ENCODE measurements at places on chromosomes 12 and 14. TPM values are rescaled to one million over a fixed set of nuclear protein-coding genes. Genes with fewer than 3 reads are reported as not detected.

DNA sequence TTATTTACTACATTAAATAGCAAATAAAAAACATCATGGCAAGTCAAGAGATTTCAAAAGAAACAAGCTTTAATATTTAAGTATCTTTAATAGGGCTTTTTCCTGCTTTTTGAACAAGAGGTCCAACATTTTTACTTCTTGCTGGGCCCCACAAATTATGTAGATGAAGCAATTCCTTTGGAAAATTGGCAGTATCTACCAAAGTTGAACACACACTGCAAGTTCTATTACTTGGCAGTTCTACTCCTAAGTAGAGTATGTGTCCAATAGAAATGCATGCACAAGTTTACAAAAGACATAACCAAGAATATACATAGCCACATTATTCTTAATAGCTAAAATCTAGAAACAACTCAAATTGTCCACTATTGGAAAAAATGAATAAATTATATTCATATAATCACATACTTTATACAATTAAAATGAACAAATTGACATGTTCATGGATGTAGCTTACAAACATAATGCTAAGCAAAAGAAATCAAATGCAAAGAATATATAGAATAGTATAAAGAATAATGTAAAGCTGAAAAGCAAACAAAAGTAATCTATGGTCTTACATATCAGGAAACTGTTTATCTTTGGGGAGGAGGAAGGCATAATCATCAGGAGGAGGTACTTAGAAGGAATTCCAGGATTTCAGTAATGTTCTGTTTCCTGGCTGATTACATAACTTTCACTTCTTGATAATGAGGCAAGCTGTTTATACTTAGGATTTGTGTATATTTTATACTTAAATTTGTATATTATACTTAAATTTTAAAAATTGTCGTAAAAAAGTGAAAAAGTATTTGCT is 6.5 kb upstream of the TMBIM4 start:
- peaks cover 10% of the 10 kb centered on the region for H3K27me3 ChIP-seq
- DNase-seq: no peak
- no peaks in the 10 kb centered on the region for H3K4me1 ChIP-seq
- no peak overlapping the region for H3K27ac ChIP-seq
- peaks cover 9% of the 10 kb centered on the region for H3K36me3 ChIP-seq

DNA sequence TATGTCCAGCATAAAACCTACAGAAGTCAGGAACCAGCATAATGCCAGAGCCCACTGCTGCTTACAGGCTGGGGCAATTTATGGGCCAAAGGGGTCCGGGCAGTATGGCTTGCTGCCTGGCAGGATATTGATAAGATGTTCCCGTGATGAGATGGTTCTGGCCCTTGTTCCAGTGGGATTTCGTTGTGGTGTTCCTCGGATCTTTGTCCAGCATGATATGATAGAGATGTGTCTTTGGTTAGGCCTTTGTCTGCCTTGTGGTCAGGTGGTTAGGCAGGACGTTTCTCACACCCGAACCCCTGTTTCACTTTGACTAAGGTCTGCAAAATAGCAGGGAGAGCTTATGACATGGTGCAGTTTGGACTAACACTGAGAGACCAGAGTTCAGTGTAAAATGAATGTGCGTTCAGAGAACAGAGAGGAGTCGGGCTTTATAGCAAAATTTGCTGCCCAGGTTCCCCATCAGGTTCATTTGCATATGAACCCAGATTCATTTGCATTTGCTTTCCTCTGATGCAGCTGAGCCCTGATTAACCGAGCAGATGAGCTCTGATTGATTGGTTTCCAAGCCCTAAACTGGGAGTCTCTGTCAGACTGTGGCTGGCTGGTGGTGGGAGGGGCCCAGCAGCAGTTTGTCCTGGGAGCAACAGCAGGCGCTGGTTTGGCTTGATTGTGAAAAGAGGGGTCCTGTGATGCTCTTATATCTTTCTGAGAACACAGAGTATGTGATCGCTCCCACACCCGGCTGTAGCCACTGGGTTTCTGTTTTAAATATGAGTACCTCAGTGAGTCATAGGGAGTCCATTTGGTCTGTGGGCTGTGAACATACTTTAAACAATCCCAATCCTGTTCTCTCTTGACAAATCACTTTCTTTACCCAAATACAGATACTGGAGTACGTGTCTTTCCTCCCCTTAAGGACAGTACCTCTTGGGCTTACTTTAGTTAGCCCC is 156.3 kb upstream of the PZP start:
- peak; percentile 65 for DNase-seq
- peaks cover 49% of the 10 kb centered on the region for H3K4me1 ChIP-seq
- peaks cover 2% of the 10 kb centered on the region for H3K27me3 ChIP-seq
- peak overlapping the region; percentile 50 for H3K4me3 ChIP-seq
- H3K36me3 ChIP-seq: no peaks in the 10 kb centered on the region

DNA sequence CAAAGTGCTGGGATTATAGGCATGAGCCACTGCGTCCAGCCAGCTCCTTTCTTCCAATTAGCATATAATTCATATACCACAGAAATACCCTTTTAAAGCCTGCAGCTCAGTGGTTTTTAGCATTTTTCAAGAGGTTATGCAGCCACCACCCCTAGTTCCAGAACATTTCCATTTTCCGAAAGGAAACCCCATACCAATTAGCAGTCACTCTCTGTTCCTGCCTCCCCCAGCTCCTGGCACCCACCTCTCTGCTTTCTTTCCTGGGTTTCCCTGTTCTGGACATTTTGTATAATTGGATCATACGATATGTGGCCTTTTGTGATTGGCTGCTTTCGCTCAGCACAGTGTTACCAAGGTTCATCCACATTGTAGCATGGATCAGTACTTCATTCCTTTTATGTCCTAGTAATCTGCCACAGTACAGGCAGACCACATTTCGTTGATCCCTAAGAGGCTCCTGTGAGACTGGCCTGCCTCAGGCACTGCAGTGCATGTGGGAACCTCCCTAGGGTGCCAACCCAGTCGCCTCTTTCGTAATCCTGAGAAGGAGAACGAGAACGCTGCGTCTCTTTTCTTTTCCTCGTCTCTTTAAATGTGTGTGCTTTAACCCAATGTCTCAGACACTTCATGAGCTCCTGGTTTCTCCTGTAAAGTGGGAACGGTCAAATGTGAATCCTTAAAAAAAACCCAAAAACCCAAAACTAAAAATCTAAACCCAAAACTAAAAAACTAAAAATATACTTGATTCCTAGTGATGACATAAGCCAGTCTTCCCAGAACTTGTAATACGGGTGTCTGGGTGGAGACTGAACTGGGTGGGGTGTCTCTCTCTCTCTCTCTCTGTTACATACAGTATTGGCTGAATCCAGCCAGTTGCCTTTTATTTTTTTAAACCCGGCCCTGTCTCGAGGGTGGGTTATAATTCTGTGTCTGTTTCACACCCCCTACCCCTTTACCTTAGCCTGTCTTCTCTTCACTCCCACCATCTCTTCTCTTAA is 14.7 kb downstream of the AACS start:
- peak overlapping the region; percentile 91 for H3K27ac ChIP-seq
- H3K36me3 ChIP-seq: peaks cover 63% of the 10 kb centered on the region
- DNase-seq: no peak
- H3K4me3 ChIP-seq: no peak overlapping the region

GRCh38 chr14:87052646-87053225 is 940.2 kb downstream of the GALC start:
- no peaks in the 10 kb centered on the region for H3K27me3 ChIP-seq
- no peak for DNase-seq
- peaks cover 13% of the 10 kb centered on the region for H3K4me1 ChIP-seq
- no peak overlapping the region for H3K27ac ChIP-seq

GRCh38 chr14:67749341-67750084 is 47.8 kb downstream of the RDH12 start:
- H3K36me3 ChIP-seq: peaks cover 48% of the 10 kb centered on the region
- H3K4me3 ChIP-seq: no peak overlapping the region
- H3K27ac ChIP-seq: no peak overlapping the region
- H3K27me3 ChIP-seq: no peaks in the 10 kb centered on the region

DNA sequence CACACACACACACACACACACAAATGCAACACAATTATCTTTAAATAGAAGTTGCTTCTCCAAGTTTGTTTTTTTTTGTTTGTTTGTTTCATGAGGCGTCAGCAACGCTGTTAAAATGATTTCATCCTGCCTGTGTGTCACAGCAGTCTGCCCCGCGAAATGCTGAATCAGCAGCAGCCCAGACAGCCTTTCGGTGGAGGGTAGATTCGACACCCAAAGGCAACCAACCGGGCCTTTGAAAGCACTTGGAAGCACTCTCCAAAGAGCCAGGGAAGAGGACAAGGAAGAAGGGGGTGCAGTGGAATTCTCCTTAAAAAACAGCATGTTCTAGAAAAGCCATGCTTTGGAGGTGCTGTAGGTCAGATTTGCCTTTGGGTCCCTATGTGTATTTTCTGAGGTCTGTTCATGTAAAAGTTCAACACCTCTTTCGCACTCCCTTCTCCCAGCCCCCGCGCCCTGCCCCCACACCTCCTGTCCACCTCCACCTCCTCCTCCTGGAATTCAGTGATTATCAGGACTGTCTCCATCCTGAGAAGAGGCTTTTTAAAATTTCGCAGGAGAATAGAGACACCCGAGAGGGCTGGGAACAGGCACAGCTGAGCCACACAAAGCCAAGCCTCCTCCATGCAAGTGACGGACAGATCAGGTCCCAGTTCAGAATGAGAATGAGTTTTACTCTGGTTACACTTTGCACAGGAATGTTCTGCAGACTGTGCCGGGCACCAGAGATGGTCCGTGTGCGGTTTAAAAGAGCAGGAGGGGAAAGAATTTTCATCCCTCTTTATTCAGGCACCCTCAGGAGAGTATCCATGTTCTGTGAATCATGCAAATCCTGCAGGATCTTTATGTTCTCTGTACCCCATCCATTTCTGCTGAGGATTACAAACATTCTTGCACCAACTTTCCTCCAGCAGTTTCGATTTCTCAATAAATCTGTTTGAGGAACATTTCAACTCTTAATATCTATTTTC is 177.9 kb downstream of the ETV6 start:
- H3K27ac ChIP-seq: peak overlapping the region; percentile 96
- H3K36me3 ChIP-seq: no peaks in the 10 kb centered on the region
- no peak overlapping the region for H3K4me3 ChIP-seq
- peaks cover 30% of the 10 kb centered on the region for H3K4me1 ChIP-seq

DNA sequence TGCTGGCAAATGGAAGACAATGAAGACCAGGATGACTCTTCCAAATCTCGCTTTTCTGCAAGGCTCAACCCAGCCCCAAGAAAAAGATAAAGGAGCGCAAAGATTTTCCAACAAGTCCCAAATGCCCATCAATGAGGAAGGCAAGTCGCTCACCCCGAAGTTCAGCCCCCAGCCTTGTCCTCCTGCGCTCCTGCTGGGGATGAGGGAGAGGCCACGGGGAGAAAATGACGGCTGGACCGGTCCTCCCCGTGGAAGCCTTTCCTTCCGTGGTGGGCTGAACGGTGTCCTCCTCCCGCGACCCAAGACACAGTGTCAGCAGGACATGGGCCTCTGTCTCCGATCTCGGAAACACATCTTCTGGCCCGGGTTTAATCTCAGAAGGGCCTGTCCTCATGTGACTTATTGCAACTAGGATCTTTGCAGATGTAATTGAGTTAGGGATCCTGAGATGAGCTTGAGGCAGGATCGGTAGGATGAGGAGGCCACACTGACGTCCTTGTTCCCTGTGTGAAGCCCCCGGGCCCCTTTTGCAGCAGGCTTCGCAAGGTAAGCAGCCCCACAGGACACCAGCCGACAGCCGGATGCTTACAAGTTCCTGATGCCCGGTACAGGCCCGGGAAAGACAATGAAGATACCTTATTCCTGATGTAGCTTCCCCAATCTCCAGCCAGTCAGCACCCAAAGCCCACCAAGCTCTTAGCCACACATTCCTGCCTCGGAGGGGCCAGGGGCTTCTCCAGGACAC is 64.2 kb downstream of the GALNT9 start:
- H3K27me3 ChIP-seq: peaks cover 34% of the 10 kb centered on the region
- H3K36me3 ChIP-seq: no peaks in the 10 kb centered on the region
- DNase-seq: no peak
- no peaks in the 10 kb centered on the region for H3K4me1 ChIP-seq

DNA sequence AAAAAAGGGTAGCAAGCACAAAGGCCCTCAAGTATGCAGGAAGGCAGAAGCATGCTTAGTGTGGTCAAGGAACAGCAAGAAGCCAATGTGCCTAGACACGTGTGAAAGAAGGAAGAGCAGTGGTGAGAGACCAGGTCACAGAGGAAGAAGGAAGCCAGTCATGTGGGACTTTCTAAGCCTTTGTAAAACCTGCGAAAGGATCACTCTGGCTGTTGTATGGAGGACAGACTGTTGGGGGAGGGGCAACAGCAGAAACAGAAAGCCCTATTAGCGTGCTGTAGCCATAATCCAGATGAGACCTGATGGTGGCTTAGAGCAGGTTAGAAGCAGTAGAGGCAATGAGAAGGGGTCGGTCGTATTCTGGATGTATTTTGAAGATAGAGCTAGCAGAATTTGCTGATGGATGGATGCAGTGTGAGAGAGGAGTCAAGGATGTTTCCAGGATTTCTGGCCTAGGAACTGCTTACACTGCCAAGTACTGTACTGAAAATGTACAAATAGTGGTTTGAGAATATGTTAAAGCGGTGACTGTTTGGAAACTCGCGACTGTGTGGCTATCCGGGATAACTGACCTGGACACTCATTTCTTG is 5.7 kb upstream of the MLF2 start:
- no peak overlapping the region for H3K4me3 ChIP-seq
- peak overlapping the region; percentile 1 for H3K27ac ChIP-seq
- H3K27me3 ChIP-seq: peaks cover 4% of the 10 kb centered on the region
- H3K4me1 ChIP-seq: peaks cover 48% of the 10 kb centered on the region
- H3K36me3 ChIP-seq: no peaks in the 10 kb centered on the region
- DNase-seq: no peak

DNA sequence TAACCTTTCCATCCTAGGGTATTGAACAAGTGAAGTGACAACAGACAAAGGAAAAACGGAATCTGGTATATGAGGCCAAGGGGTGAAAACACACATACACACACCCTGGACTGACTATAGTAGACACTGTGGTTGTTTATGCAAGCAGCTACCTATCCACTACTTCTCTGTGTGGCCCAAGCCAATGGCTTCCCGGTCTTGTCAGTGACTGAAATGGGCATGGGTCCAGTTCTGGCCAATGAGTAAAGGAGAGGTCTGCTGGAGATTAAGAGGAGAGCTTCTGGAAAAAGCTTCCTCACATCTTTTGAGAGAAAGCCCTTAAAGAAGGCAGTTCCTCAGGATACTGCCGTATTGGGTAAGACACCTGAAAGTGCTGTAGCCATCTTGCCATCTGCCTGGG is 19.3 kb downstream of the MBIP start:
- no peak overlapping the region for H3K27ac ChIP-seq
- H3K27me3 ChIP-seq: no peaks in the 10 kb centered on the region
- DNase-seq: no peak
- peaks cover 4% of the 10 kb centered on the region for H3K4me1 ChIP-seq
- H3K36me3 ChIP-seq: peaks cover 41% of the 10 kb centered on the region
- H3K4me3 ChIP-seq: no peak overlapping the region

- no peaks in the 10 kb centered on the region for H3K27me3 ChIP-seq
- no peak overlapping the region for H3K4me3 ChIP-seq
- H3K4me1 ChIP-seq: peaks cover 86% of the 10 kb centered on the region
Measured at GRCh38 chr12:32446316-32447119, 47.2 kb downstream of the FGD4 start.

- peaks cover 10% of the 10 kb centered on the region for H3K4me1 ChIP-seq
- H3K27ac ChIP-seq: no peak overlapping the region
- peaks cover 10% of the 10 kb centered on the region for H3K27me3 ChIP-seq
- no peaks in the 10 kb centered on the region for H3K36me3 ChIP-seq
- DNase-seq: no peak
Measured at GRCh38 chr12:93825501-93825888, 148.3 kb downstream of the CRADD start.

The CLEC6A gene
- total RNA-seq: 0.11 TPM

The ANKRD33 gene
- total RNA-seq: 1.7 TPM

The CLEC14A gene
- 0.09 TPM for total RNA-seq

The GPX2 gene
- 1.0 TPM for total RNA-seq

The SRRM4 gene
- 0.96 TPM for total RNA-seq

The LHX5 gene
- 1.5 TPM for total RNA-seq

The OR10AD1 gene
- not detected for total RNA-seq

The NGB gene
- 0.33 TPM for total RNA-seq

The SLC6A15 gene
- 27.0 TPM for total RNA-seq

Measured in WTC11 (cell line).